ENCODE measurements at places on chromosomes 12 and 14.

DNA sequence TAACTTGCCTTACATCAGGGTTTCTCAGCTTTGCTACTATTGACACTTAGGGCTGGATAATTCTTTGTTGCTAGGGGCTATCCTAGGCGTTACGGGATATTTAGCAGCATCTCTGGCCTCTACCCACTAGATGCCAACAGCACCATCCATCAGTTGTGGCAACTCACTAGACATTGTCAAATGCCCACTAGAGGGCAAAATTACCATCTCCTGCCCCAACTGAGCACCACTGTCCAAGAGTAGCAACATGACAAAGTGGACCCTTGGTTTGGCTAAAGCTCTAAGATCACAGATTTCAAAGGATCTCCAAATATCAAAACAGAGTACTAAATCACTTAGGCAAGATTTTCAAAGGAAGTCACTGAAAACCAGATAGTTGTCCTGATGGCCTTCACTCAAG is 251.7 kb upstream of the TBX3 start:
- no peak for DNase-seq

DNA sequence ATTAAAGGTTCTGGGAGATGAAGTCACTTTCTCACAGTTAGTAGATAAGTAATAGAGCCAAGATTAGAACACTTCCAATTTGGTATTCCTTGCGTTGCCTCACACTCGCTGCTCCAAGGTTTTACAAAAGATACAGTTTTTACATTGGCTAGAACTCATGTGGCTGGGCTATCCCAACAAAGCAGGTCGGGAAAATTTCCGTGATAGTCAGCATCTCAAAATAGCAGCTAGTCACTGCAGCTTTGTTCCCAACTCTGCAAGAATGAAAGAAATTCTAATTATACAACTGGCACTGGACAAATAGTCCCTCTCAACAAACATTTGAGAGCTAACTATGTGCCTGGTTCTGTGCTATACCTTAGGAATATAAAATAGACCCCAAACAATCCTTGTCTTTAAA is 24.6 kb upstream of the PPP1R12A start:
- DNase-seq: no peak

GRCh38 chr14:85463512-85463911 is 66.4 kb upstream of the FLRT2 start:
- DNase-seq: no peak

DNA sequence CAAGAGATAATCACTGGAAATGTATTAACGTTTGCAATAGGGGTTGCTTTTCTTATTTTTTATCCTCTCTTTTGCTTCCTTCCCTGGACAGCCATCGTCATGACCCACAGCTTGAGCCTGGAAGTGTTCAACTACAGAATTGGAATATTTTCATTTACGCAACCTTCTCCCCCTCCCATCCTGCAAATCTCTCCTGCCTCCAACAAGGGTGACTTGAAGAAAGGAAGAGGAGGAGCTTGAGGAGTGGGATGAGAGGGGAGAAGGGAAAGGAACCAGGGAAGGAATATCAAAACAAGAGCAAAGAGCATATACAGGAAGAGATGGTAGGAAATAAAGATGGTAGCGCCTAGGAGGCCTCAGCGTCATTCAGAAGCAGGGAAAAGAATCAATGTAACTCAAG is 1.6 kb upstream of the MANSC4 start:
- no peak for DNase-seq

- no peak for DNase-seq
Measured at GRCh38 chr12:45986641-45987339, 3.6 kb downstream of the SCAF11 start.

All from stimulated activated CD4-positive, alpha-beta T cell treated with anti-CD3 and anti-CD28 coated beads, TNF-alpha, amount 100 ng/mL, for 24 hours (primary cell).